ENCODE measurements at places on chromosomes 7 and 10. TPM values are rescaled to one million over a fixed set of nuclear protein-coding genes. Genes with fewer than 3 reads are reported as not detected.

GRCh38 chr10:79275105-79275430 is 72.2 kb upstream of the PPIF start:
- DNase-seq: no peak

- no peak for DNase-seq
These were observed 370.4 kb downstream of the HGF start for GRCh38 chr7:81399471-81399870.

GRCh38 chr10:112793202-112793921 is 156.7 kb upstream of the TCF7L2 start:
- no peak for DNase-seq

DNA sequence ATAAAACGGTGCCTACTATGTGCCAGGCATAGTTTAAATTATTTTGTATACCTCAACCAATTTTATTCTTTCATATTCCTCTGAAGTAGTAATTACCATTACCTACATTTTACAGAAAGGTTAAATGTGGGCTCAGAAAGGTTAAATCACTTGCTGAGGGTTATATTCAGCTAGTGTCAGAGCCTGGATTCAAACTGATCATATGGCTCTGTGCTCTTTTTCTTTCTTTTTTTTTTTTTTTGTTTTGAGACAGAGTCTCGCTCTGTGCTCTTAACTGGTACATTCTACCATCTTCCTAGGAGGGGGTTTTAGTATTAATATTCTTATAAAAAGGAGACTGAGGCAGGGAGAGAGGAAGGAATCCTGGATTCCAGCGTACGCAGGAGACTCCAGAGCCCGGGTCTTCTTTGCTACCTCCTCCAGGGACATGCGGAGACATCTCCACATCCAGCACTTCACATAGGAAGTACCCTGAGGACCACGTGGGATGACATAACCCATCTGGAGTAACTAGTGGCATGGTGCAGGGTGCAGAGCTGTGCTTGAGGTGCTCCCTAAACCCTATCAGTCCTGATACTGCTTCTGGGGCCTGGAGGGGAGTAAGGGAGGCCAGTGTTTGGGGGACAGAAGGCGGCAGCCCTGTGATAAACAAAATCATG is 29.6 kb upstream of the ATXN7L1 start:
- no peak for DNase-seq

DNA sequence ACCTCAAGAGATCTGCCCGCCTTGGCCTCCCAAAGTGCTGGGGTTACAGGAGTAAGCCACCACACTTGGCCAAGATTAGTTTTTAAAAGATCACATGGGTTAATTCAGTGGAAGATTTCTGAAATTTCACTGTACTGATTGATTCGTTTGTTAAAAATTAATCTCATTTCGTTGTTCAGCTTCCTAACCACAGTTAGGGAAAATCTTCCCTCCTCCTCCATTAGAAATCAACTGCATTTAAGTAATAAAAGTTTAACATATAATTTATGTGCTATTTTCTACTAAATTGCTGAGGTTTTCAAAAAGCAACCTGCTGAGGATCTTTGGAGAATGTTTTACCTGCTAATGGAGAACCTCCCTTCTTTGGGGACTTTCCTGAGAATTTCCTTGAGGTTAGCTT is 522.4 kb downstream of the GATA3 start:
- DNase-seq: peak; percentile 44

DNA sequence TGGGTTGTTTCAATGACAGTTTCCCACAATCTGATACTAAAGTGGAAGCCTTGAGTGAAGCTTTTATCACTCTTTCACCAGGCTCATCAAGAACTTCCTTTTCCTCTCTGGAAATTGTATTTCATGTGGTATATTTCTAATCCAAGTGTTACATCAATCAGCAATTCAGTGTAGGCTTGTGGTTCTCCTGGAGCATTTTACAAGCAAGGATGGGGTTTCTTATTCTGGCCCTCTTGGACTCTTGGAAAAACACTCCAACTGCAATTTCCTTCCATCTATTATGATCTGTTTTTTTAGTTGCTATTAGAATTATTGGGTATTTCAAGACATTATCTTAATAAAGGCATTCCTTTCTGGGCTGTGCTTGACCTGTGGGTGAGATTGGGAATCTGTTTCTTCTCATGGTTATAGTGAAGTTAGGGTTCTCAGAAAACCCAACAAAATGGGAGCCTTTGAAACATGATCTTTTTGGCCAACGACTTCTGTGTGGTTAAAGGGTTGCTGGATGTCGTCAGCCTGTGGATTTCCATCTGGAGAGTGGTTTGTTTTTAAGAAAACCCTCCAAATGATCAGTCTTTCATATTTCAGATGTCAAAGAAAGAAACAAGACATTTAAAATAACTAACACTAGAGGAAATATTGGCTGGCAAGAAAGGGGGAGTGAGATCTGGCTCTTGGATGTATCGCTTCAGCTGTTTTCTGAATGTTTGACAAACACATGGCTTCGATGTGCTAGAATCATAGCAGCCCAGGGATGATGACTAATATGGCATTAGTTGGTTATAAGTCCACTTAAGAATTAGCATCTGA is 540.2 kb downstream of the LRMDA start:
- no peak for DNase-seq

DNA sequence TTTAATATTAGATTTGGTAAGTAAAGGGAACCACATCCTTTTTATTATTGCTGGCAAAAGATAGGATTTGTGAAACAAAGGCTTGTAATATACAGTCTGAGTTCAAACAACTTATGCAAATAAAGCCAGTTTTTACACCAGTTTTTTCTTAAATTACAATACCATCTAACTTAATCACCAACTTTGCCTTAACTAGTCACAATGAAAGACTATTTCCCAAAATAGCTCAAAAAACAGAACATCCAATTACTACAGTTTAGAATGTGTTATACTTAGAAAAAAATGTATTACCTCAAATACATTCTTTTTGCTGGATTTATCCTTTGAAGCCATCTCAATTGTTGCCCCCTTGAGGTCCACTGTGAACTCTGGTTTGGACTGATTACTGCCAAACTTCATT is 108.5 kb downstream of the ARHGAP12 start:
- DNase-seq: no peak

DNA sequence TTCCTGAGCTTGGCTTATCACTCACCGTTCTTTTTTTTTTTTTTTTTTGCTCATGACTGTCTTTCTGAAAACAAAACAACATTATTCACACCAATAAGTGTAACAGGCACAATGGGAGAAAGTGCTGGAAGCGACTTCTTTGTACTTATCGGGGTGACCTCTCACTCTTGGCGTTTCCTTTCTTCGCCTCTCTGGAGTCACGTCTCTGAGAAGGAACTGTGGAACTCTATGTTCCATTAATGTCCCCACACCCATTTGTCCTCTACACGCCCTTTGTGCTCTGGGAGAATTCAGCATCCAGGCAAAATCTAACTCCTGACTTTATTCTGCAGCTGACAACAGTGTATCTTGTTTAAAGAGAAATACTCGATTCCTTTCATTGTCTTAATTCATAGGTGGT is 70.8 kb upstream of the FAM204A start:
- no peak for DNase-seq

DNA sequence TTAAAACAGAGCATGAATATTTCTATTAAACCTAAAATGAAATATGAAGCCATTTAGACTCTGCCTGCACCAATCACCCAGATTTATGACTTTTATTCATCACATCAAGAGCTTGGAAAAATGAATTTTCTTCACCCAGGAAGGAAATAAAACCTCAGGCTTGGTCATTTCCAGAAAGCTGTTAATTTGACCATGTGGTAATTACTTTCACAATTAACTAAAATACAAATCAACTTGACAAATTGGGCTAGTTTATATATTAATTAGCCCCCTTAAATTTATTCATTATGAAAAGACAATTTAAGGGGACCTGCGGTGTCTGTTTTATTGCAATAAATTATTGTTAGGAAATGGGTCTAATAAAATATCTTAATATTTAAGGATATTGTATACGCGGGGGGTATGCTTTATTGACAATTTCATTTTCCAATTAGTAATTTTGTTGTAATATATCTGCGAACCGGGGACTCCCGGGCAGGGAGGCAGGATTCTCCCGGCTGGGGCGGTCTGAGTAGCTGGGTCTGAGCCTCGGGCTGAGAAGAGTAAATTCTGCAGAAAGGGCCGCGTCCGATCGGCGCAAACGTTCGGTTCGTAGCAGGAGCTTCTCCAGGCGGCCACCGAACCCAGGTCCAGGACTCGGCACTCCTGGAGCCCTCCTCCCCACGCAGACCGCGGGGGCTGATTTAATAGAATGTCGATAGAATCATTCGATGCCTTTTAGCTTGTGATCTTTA is 9.4 kb upstream of the MNX1 start:
- DNase-seq: no peak

DNA sequence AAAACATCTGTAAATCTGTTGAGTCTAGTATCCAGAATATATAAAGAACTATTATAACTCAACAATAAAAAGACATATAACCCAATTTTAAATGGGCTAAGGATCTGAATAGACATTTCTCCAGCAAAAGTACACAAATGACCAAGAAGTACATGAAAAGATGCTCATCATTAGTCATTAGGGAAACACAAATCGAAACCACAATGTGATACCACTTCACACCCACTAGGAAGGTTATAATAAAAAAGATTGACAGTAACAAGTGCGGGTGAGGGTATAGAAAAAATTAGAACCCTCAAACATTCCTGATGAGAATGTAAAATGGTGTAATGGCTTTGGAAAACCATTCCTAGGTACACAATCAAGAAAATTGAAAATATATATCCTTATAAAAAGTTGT is 4.1 kb downstream of the XPNPEP1 start:
- DNase-seq: no peak

GRCh38 chr10:103692436-103692951 is 162.9 kb downstream of the SH3PXD2A start:
- no peak for DNase-seq

GRCh38 chr10:103856797-103857170 is 1.4 kb upstream of the SH3PXD2A start:
- no peak for DNase-seq

DNA sequence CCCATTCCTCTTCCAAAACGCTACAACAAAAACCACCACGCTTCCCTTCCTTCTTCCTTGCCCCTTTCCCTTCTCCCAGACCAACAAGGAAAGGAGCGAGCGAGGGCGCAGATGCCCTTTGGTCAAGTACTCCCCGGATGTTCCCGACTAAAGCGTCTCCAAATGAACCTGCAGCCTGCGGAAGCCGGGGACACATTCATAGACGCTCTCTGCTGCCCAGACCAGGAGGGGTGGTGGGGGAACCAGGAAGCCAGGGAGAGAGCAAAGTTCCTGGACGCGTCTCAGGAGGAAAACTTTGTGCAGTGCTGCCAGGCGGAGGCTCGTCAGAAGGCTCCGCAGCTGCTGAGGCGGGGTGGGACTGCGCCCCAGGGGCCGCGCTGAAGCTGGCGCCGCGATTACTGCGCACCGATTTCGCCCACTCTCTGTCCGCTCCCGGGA is 754 bp downstream of the SEMA3D start:
- DNase-seq: peak; percentile 23

DNA sequence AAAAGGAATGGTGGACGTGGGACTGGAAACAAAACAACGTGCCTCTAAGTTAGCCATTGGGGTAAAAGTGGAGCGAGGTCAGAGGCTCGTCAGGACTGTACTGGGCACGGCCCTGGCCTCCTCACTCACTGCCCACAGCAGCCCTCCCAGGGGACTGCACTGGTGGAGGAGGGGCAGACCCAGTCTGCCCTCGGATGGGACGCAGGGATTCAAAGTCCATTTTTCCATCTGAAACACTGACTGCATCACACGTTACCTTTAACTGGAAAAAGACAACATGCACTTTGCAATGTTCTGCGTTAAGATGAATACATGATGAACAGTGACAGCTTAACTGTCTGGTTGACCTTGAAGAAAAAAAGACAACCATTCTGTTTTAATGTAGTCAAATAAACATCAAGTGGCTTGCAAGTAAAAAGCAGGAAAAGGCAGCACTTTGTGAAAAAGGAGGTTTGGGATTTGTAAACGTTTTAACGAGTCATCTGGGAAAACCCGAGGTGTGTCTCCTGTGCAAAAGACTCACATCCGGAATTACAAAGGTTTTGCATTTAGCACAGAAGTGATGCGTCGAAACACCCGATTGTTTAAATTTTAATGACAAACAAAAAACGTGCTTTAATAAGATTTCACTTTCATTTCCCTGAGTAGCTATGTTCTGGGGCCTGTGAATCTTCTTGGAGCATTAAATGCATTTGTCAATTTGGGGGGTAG is 18.8 kb downstream of the KLF6 start:
- peak; percentile 80 for DNase-seq

GRCh38 chr10:94357193-94357592 is 5.5 kb downstream of the NOC3L start:
- DNase-seq: no peak

- peak; percentile 75 for DNase-seq
These were observed 9.6 kb downstream of the CCL26 start for GRCh38 chr7:75762350-75762917.

GRCh38 chr7:154372011-154372601 is 319.9 kb downstream of the DPP6 start:
- no peak for DNase-seq

The GSTO2 gene
- total RNA-seq: 8.9 TPM

The KIAA1217 gene
- 6.9 TPM for total RNA-seq

The UPK3B gene
- total RNA-seq: 0.15 TPM

The AP5Z1 gene
- 18.4 TPM for total RNA-seq

The ZDHHC16 gene
- total RNA-seq: 39.2 TPM

The MIOS gene
- 79.2 TPM for total RNA-seq

The PWWP2B gene
- 18.9 TPM for total RNA-seq

Measured in renal cortical epithelial cell (primary cell).